ENCODE measurements at places on chromosomes 2 and 18. TPM values are rescaled to one million over a fixed set of nuclear protein-coding genes. Genes with fewer than 3 reads are reported as not detected.

The PLA2R1 gene
- total RNA-seq, result 19.0 TPM

The UGT1A8 gene
- 4.4 TPM for total RNA-seq

The SH3YL1 gene
- 90.3 TPM for total RNA-seq

The SIX3 gene
- not detected for total RNA-seq

The CMPK2 gene
- 7.5 TPM for total RNA-seq

Data from ureter (tissue), 1 donor.